Mesenteric fat pad (tissue), 1 donor: ENCODE measurements at places on chromosomes 3 and 15. TPM values are rescaled to one million over a fixed set of nuclear protein-coding genes. Genes with fewer than 3 reads are reported as not detected.

DNA sequence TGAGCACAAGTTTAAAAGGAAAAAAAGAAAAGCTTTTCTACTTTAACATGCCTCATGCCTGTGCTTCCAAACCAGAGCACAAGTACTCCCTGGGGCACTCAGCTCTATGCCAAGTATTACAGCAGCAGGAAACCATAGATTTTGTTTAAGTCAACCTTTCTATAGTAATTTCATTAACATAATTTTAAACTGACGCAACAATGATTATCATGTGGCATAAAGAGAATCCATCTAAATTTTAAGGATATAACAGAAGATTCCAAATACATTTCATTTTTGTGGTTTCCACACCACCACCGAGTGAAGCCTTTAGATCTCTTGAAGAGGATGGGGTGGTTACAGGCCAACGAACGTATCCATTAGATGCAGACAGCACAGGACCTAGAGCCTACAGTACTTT is 112.1 kb downstream of the TNIK start:
- no peak for DNase-seq

DNA sequence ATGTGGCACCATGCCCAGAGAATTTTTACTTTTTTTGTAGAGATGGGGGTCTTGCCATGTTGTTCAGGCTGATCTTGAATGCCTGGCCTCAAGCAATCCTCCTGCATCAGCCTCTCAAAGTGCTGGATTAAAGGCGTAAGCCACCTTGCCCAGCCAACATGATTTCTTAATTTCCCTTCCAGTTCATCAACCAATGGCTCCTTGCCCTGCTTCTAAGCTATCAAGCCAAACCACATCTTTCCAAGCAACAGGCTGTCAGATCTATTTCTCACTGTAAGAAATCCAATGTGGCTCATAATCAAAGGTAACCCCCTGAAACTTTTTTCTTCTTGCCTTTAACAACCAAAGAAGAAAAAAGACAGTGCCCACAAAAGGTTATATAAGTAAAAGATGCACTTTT is 204.2 kb upstream of the ICE2 start:
- DNase-seq: no peak

GRCh38 chr15:65919353-65919752 is 50.1 kb downstream of the RAB11A start:
- DNase-seq: peak; percentile 45

DNA sequence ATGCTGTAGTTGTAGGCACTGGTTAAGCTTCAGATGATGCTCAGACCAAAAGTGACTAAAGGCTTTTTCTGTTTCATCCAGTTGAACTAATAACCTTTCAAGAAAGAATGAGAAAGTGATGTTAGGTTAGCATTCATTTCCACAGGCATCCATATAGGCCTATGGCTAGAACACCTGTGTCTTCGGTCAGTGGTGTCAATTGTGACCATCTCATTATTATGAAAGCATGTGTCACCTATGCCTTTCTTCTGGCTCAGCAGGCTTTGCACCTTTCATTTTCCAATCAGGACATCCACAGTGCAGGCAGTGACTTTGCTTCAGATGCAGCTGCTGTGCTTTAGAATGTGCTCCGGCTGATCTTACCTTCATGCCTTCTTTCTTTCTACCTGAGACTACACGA is 57.9 kb downstream of the B3GNT5 start:
- no peak for DNase-seq

DNA sequence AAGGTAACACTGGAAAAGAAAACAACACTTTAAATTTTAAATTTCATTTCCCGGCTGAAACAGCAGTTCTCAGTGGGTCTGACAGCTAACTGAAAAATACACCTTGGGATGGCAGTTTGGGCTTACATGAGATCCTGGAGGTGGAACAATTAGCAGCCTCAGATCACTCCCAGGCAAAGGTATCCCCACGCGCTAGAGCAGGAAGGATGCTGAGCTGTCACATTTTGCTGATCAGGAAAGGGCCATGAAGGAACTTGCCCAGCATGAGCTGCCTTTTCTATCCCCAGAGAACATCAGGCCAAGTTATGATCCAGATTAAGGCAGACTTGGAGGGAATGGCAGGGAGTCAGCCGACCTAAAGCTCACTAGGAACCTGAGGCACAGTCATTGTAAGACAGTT is 204.8 kb upstream of the SLC2A2 start:
- no peak for DNase-seq

- DNase-seq: no peak
These were observed 33.5 kb downstream of the POLR2M start for GRCh38 chr15:57740048-57740447.

GRCh38 chr3:129954514-129954913 is 20.0 kb upstream of the TRH start:
- DNase-seq: no peak

- DNase-seq: no peak
These were observed 948.2 kb downstream of the EPHA3 start for GRCh38 chr3:90055666-90056065.

- DNase-seq: no peak
These were observed 5.5 kb downstream of the TM2D3 start for GRCh38 chr15:101646672-101647071.

DNA sequence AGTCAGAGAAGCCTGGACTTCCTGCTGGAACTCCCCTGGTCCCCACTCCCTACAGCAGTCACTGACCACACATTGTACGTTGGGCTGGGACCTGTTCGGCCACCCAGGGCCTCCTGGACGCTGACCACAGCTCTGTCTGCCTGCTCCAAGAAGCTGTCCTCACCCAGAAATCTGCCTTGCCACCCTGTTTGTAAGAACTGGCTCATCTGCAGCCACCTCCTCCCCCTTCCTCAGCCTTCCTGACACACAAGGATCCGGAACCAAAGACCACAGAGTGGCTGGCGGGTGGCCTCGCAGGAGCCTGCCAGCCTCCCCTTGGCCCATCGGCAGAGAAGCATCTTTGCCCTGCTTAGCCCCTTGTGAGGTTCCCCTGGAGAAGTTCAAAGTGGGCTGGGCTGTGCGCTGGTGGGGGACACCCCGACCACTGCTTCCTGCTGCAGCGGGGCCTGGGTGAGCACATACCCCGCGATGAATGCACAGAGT is 91.9 kb downstream of the PCSK6 start:
- no peak for DNase-seq

DNA sequence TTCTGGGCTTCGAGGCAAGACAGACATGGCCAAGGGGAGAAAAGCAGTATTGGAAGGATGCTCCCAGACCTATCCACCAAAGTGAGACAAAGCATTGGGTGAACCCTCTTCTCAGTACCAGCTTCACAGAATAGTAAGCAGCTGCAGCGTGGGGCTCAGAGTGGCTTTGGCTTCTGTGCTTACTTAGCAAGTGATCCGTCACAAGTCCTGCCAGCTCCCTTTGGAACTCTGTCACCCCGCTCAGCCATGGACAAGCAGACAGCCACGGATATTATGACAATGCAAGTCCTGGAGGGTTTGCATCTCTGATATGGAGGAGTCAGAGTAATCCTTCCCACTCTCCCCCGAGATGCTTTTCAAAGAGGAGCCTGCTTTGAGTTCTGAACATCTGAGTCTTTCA is 90.8 kb downstream of the SLCO3A1 start:
- no peak for DNase-seq

GRCh38 chr3:13045904-13046568 is 27.2 kb downstream of the IQSEC1 start:
- DNase-seq: no peak

GRCh38 chr3:187739561-187740332 is 5.5 kb downstream of the BCL6 start:
- peak; percentile 95 for DNase-seq

DNA sequence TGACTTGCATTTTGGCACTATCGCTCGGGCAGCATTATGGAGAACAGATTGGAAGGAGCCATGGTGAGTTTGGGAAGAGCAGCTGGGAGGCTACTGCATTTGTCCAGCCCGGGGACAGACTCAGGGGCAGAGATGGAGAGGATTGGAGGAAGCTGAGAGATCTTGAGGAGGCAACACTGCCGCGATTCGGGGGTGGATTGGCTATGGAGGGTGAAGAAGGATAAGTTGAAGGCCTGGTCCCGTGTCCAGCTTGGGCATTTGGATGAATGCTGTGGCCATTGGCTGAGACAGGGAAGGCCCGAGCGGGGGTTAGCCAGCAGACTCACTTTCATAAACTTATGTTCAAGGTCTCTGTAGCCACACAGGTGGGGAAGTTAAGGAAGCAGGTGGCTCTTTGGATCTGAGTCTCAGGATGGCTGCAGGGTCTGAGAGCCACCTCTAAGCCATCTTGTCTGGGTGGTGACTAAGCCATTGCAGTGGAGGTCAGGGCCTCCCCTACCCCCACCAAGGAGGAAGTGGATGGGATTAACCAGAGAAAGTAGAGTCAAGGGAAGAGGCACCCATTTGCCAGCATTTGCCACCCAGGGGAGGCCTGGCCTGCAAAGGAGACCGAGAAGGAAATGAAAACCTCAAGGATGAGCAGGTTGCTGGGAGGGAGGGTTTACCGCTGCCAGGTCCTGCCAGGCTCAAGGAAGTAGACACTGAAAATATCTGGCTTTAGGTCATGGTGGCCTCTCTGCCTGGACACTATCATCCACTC is 144.0 kb upstream of the TLE3 start:
- DNase-seq: peak; percentile 76

DNA sequence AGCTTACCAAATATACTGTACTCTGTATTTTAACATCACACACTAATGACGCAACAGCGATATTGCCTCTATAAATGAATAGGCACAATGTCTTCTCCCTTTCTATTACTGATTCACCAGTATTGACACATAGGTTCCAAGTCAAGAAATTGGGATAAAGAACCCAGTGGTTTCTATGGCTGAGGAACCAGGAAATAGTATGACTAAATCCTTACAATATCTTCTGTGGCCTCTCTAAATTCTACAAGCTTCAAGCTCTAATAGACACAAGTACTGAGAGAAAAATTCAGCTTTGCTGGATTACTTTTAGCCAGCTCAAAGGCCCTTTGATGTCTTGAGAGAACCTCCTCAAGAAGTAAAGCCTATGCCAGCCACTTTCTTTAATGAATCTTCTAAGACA is 162.5 kb downstream of the DPH6 start:
- no peak for DNase-seq

The CLDN16 gene
- not detected for total RNA-seq

The TGM4 gene
- not detected for total RNA-seq

The INKA1 gene
- total RNA-seq: 3.2 TPM

The PPP2R3A gene
- total RNA-seq: 7.8 TPM

The SOX14 gene
- not detected for total RNA-seq
